Psoas muscle (tissue), 8 donors: ENCODE measurements at places on chromosomes 7 and 10.

GRCh38 chr10:20454331-20454730 lies 442.8 kb downstream of the NEBL start:
- no peak for DNase-seq

DNA sequence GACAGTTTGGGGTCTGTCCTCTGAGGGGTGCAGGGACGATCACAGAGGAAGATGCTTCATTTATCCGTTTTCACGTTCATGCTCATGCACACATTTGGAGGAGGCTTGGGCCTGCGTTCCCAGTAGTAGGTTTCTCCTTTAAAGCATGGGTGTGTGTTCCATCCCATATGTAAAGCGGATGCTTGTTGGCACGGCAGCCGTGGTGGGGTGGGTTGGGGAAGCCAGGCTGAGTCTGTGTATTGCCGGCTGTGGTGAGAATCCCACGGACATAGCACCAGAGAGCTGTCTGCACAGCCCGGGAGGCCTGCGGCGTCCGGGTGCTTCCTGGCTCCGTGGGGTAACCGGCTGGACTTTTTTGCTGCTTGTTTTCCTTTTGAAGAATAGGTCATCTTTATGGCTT lies 440 bp downstream of the JAKMIP3 start:
- DNase-seq = no peak

GRCh38 chr10:7704071-7705016 lies 1.2 kb downstream of the ITIH2 start:
- DNase-seq = no peak

DNA sequence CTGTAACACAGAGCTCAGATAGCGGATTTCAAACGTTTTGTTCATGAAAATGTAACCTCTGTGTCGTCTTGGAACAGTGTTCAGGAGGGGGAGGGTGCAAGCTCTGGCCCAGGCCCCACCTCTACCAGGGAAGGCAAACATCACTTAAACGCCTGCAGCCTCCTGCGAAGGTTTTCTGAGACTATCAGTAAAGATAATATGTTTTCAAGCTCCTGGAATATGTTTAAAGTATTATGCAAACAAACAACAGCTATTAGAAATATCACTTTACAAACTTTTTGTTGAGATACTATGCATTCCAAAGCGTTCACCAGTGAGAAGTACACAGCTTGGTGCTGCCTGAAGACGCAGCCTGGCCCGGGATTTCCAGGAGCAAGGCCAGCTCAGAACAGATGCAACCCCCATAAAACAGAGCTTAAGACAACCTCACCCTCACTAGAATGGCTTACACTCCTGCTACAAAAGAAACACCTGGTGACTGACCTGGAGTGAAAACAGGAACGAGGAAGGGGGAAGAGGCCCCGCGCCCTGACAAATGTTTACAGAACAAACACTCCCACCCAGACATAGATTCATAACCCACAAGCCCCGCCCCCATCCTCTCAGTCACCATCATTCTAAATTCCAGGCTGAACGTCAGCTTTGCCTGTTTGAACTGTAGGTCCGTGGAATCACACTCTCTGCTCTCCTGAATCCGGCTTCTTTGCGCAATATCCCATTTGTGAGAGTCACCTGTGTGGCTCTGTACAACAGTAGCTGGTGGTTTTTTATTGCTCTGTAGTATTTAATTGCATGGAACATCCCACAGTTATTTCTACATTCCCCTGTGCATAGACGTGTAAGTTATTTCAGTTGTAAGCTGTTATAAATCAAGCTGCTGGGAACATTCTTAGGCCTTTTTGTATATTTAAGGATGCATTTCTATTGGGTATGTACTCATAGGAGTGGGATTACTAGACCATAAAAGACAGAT lies 155.0 kb downstream of the PTPRN2 start:
- no peak for DNase-seq

DNA sequence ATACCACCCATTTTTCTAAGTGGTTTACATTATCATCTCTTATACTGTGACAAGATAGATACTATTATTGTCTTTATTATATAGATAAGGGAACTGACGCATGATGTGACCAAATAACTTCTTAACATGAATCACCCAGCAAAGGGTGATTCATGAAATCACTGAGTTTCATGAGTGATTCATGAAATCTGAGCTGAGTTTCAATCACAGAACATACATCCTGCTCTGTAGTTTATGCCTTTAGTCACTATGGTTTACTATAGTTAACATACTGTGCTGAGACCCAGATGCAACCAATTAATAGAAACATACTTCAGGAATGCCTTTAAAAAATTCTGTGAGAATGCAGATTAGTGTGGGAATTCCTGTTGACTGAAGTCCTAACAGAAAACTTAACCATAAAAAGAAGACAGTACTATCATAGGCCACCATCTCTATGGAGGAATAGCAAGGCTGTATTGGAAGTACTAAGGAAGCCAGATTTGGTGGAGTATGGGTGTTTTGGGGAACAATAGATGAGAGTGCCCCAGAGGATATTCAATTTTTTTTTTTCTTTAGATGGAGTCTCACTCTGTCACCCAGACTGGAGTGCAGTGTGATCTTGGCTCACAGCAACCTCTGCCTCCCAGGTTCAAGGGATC lies 43.1 kb upstream of the SEMA3A start:
- DNase-seq = no peak

DNA sequence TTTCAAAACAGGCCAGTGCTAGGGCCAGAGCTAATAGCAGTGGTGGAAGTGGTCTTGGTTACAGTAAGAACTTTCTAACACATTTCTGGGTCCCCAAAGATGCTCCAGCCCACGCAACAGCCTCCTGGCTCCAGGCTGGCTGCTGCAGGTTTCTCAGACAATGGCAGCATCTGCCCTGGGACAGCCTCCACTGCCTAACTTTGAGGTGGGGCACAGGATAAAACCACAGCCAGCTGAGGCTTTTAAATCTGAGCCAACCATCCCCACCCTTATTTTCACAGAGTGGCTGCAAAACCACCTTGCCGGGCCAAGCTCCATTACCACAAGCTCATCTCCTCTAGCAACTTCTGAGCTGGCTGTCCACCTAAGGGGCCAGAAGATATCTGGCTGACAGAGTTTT lies 84.8 kb downstream of the FAM53B start:
- DNase-seq = no peak

- no peak for DNase-seq
These were observed 151.2 kb upstream of the PCBD1 start for GRCh38 chr10:71039551-71039950.

DNA sequence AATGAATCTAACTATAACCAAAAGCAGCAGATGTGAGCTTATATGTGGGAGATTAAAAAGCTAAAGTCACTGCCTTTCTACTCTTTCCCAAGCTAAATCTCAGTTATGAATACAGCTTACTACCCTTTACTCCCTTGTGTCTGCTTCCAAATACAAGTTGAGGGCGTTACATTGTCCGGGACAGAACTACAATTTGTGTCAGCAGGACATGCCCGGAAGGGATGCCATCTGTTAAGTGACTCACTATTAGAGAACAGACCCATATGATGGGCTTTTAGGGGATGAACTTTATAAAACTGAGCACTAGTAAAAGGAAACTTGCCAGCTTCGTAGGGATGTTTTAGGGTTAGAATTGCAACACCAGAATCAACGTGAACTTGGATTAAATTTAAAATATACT lies 299.7 kb upstream of the CSTF2T start:
- no peak for DNase-seq

- DNase-seq = no peak
These were observed 1.4 kb downstream of the PTF1A start for GRCh38 chr10:23193435-23194074.

- DNase-seq = no peak
These were observed 13.3 kb upstream of the MIOS start for GRCh38 chr7:7553386-7553785.

GRCh38 chr7:130356121-130356875 lies 11.7 kb downstream of the CPA5 start:
- peak; percentile 81 for DNase-seq

DNA sequence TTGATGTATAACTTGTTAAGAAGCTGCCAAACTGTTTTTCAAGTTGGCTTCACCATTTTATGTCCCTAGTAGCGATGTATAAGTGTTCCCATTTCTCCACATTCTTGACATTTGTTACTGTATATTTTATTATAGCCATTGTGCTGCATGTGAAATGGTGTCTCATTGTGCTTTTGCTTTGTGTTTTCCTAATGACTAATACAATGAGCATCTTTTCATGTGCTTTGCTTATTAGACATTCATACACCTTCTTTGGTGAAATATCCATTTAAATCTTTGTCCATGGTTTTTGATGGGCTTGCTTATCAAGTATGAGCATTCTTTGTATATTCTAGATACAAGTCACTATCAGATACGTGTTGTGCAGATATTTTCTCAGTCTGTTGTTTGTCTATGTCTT lies 203.0 kb downstream of the CCSER2 start:
- DNase-seq = no peak

DNA sequence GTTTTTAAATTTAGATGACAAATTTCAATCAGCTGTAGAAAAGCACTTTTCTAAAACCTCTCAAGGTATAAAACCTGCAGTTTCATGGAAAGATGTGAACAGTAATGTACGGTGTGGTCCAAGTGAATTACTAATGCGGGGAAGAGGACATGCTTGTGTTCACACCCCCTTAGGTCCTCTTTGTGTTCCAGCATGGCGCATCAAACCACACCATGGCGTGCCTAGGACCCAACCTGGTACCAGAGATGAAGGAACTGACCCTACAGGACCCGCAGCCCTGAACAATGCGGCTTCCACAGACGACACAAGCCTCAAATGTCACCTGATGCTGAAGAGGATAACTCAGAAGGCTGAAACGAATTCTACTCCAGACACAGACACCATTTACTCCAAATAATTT lies 81.3 kb upstream of the GPR22 start:
- no peak for DNase-seq
